Caki2 (cell line): ENCODE measurements at places on chromosomes 2 and 18. TPM values are rescaled to one million over a fixed set of nuclear protein-coding genes. Genes with fewer than 3 reads are reported as not detected.

FBXO41 gene
- total RNA-seq = 0.44 and 1.2 TPM in 2 replicates

OSR1 gene
- 2.5 and 2.6 TPM in 2 replicates for total RNA-seq

PID1 gene
- 0.52 and 3.6 TPM in 2 replicates for total RNA-seq

TXNL4A gene
- total RNA-seq = 120 and 227 TPM in 2 replicates

TUBA3D gene
- total RNA-seq = not detected in 2 replicates

PDE1A gene
- not detected in 2 replicates for total RNA-seq

SLC35F6 gene
- total RNA-seq = 59.5 and 61.8 TPM in 2 replicates

NCKAP5 gene
- 3.1 and 3.4 TPM in 2 replicates for total RNA-seq

ACOXL gene
- 0.06 TPM in 1 of 2 replicates, not detected in the other for total RNA-seq

ARHGEF4 gene
- total RNA-seq = 5.9 and 7.8 TPM in 2 replicates

C2orf74 gene
- 24.1 and 41.2 TPM in 2 replicates for total RNA-seq

SLC9A4 gene
- total RNA-seq = not detected in 2 replicates

SMYD1 gene
- not detected in 2 replicates for total RNA-seq

RAX gene
- total RNA-seq = not detected in 2 replicates

ANKRD62 gene
- 0.61 TPM in 1 of 2 replicates, not detected in the other for total RNA-seq

LIMS3 gene
- total RNA-seq = 0.23 and 0.91 TPM in 2 replicates

MEIS1 gene
- total RNA-seq = 2.7 TPM in 2 replicates

COLEC12 gene
- total RNA-seq = 0.57 TPM in 1 of 2 replicates, not detected in the other

TNFAIP6 gene
- total RNA-seq = 4.3 and 5.3 TPM in 2 replicates

TCF23 gene
- total RNA-seq = not detected in 2 replicates

AQP12A gene
- not detected in 2 replicates for total RNA-seq

B3GNT2 gene
- 10.6 and 11.5 TPM in 2 replicates for total RNA-seq

SNTG2 gene
- total RNA-seq = not detected in 2 replicates

TMEM17 gene
- total RNA-seq = 5.4 and 5.8 TPM in 2 replicates

VIT gene
- 0.98 TPM in 1 of 2 replicates, not detected in the other for total RNA-seq

PIEZO2 gene
- 2.8 and 9.4 TPM in 2 replicates for total RNA-seq

IAH1 gene
- 100 and 139 TPM in 2 replicates for total RNA-seq

CRACDL gene
- total RNA-seq = not detected in 2 replicates

KIF5C gene
- not detected in 2 replicates for total RNA-seq

LYG2 gene
- total RNA-seq = not detected in 2 replicates
